Stimulated activated CD8-positive, alpha-beta memory T cell treated with anti-CD3 and anti-CD28 coated beads, Interleukin-4, amount 100 ng/mL, for 1 hour (primary cell): ENCODE measurements at places on chromosomes 13 and 19.

DNA sequence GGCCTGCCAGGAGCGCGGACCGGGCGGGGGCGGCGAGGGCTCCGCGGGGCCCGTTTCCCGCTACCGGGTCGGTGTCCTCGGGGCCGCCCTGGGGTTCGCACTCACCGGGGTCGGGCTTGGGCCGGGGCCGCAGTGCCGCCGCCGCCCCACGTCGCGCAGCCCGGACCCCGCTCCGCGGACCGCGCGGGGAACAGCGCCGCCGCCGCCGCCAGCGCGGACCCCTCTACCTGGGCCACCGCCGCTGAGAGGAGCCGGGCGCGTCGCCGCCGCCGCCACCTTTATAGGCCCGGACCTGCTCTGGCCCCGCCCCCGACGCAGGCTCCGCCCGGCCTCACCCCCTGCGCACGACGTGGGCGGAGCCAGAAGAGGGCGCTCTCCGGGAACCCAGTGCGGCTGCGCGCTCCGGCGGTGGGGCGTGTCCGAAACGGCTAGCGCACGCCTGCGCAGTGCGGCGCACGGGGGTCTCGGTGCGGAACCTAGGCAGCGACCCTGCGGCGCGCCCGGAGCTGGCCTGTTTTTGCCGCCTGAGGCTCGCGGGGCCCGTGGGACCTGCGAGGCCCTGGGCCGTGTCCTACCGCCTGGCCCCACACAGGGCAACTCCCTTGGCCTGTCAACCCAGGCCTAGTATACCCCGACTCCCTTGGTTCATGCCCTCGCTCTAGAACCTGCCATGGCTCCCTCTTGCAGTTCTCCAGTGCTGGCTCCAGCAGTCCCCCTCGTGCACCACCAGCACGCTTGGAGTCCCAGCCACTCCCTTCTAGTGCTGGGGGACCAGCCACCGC, at the start of gene MKNK2:
MKNK2 (minus strand) TSS at position 254 of the 782 bp plus-strand sequence. CDS start 393 bp downstream, outside the sequence.
- peak; percentile 94 for DNase-seq

DNA sequence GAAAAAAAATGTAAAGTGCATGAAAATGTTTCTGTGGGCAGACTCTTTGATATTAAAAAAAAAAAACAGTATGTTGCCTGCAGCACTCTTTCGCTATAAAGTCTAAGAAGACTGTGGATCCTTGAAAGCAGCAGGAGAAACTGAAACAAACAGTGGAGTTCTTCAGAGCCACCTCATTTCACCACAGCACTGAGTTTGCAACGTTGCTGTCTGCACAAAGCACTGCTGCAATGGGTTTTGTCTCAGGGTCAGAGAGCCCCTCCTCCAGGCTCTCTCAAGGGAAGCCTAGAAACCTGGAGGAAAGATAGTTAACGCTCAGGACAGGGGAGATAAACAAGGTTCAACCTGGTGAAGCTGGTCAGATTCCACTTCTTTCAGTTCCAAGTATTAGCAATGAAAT, 248.7 kb downstream of the EFNB2 start:
- no peak for DNase-seq

DNA sequence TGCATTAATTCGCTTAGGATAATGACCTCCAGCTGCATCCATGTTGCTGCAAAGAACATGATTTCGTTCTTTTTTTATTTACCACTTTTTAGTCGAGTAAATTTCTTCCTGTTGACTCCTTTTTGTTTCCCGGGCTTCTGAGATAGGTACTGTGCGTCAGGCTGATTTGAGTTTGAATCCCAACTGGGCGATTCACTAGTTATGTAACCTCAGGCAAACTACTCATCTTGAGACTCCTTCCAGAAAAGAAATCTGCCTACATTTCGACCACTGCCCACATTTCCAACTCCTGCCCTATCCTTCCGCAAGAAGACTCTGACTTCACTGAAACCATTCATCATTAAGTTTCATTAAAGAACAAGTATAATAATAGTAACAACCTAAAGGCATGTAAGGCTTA, 8.2 kb downstream of the SCEL start:
- DNase-seq: no peak

GRCh38 chr13:92379371-92379770, 847.2 kb upstream of the GPC6 start:
- DNase-seq: no peak

GRCh38 chr13:49436890-49437289, 7.0 kb downstream of the CAB39L start:
- DNase-seq: no peak

DNA sequence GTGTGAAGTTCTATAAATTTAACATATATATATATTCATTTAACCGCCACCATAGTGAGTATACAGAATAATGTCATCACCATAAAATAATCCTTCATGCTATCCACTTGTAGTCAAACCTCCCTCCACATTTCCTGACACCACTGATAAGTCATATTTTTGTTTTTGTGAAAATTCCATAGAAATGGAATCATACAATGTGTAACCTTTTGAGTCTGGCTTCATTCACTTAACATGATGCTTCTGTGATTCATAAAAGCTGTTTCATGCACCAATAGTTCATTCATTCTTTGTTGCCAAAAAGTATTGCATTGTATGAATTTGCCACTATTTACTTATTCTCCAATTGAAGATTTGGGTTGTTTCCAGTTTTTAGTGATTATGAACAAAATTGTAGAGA, 497.5 kb upstream of the PCDH20 start:
- DNase-seq: no peak

- no peak for DNase-seq
Measured at GRCh38 chr19:492091-492531, 4.2 kb upstream of the MADCAM1 start.

DNA sequence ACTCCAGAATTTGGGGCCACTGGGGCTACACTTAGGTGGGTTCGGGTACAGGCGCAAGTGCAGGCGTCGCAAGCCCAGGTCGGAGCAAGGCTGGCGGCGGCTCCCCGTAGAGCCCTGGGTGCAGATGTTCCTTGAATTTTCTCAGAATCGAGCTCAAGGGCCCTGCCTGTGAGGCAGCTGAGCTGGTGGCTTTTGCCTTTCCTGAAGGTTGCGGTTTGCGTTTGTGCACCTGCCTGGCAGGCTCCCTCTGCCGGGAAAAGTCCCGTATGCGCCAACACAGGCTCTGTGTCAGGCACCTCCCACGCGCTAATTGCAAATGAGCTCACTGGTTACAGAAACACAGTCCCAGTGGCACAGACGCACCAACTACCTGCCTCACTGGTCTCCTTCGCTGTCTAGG, 5.9 kb downstream of the DOHH start:
- no peak for DNase-seq
